Mammary epithelial cell (primary cell): ENCODE measurements at places on chromosomes 2 and 18. TPM values are rescaled to one million over a fixed set of nuclear protein-coding genes. Genes with fewer than 3 reads are reported as not detected.

The MBD2 gene
- 136 and 165 TPM in 2 replicates for total RNA-seq

GRCh38 chr2:230687498-230687897 is 25.1 kb upstream of the CAB39 start:
- peak; percentile 68 for DNase-seq

DNA sequence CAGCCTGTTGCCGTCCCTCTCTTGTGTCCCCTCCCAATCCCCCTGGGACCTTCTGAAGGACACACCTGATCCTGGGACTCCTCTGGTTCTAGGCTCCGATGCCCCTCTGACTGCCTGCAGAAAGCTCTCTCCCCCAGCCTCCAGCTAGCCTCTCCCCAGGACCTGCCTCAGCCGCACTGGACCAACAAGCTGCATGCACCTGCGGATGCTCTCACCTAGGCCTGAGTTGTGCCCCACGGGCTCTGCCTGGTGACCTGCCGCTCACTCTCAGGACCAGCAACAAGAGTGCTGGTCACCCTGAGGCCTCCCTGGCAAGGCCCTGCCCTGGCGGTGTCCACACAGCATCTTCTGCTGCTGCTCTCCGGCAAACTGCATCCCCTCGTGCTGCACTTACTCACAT is 63.0 kb downstream of the EIPR1 start:
- no peak for DNase-seq

DNA sequence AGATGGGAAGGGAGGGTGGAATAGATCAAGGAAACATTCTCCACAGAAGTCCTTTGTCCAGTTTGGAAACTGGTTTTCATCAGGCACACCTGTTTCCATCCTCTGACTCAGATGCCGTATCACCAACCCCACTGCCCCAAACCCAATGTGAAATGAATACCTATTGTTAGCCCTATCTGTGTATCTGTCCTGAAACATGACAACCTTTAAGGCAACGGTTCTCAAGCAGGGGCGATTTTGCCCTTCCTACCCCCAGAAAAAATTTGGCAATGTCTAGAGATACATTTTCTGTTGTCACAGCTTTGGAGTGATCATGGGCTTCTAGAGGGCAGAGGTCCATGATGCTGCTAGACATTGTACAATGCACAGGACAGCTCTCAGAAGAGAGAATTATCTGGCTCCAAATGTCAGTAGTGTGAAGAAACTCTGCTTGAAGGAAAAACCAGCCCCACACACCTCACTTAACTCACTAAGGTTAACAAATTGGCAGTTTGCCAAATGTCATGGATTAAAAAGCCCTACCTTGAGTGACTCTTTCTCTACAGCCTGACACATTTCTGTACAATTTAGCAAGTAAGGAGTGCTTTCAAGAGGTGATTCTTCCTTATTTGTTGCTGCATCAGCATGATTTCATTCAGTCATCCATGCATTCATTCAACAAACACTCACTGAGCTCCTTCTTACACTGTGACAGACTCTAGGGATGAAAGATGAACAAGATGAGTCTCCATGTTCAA is 3.4 kb downstream of the SCTR start:
- no peak for DNase-seq

- DNase-seq, result peak; percentile 58
Observed at GRCh38 chr18:48539406-48540250, 797 bp downstream of the CTIF start.

- peak; percentile 40 for DNase-seq
Observed at GRCh38 chr2:54855434-54855833, 132.0 kb downstream of the EML6 start.

The KYNU gene
- total RNA-seq, result 3.3 TPM

- peak; percentile 5 for DNase-seq
Observed at GRCh38 chr2:208311954-208312353, 45.9 kb downstream of the PIKFYVE start.

DNA sequence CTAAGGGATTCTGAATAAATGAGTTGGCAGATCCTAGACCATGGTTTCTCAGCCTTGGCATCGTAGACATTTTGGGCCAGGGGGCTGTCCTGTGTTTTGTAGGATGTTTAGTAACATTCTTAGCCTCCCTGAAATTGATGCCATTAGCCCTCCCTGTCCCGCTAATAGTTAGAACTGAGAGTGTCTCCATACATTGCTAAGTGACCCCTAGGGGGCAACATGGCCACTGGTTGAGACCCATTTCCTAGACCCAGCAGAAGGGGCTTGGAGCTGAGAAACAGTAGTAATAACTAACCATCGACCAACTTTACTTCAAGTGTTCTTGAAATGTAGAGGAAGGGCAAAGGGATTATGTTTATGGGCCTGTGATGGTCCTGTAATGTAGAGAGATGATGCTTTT is 40.8 kb downstream of the KCMF1 start:
- no peak for DNase-seq

The ACMSD gene
- total RNA-seq, result 0.33 TPM

GRCh38 chr2:197975931-197976519 is 171.6 kb downstream of the PLCL1 start:
- DNase-seq, result no peak

- DNase-seq, result no peak
Observed at GRCh38 chr2:74428675-74429074, 7.1 kb downstream of the WDR54 start.

DNA sequence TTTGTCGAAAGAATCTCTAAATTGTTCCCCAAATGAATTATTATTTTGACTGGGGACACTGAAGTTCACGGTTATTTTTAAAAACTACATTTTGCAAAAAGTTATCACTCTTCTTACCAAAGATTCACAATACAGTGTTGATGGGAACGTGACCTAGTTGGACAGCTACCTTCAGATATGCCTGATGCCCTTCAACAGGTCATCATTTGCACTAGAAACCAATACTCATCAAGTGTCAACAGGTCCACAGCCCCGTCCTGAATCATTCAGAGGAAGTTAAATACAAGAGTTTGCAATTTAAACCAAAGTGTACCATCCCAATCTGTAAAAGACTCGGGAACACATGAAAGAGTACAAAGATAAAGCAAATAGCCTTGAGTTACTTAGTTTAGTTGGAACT is 28.3 kb downstream of the BCL2 start:
- no peak for DNase-seq

- DNase-seq, result no peak
Observed at GRCh38 chr18:49175071-49175470, 224.3 kb upstream of the SMAD7 start.

DNA sequence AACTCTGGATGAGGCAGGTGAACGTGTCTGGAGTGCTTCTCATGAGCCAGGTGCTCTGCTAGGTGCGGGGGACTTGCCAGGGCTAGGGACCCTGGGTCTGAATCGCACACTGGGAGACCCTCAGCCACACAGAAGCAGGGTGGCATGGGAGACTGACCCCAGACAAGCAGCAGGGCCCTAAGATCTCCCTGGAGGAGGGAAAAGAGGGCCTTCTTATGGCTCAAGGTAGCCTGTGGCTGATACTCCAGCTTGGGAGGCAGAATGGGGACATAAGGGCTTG is 12.8 kb upstream of the CIB4 start:
- no peak for DNase-seq
